ENCODE measurements at places on chromosomes 12 and 14.

GRCh38 chr14:94088516-94088915, 7.4 kb downstream of the IFI27L1 start:
- DNase-seq: no peak

DNA sequence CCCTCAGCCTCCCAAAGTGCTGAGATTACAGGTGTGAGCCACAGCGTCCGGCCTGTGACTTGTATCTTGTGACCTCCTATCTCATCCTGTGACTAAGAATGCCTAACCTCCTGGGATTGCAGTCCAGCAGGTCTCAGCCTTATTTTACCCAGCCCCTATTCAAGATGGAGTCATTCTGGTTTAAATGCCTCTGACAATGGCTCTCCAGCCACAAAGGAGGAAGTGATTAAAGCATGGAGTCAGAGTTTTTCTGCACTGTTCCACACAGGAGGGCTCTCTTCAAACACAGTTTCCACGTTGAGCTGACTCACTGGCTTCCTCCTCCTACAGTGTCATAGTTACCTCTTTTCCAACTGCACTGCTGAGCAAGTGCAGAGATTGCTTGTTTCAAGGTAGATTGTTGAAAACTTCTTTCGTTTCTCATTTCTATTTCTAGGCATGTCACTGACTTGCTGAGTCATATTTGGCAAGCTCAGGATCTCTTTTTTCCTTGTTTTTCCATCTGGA, 383.8 kb downstream of the PCNX1 start:
- no peak for DNase-seq

DNA sequence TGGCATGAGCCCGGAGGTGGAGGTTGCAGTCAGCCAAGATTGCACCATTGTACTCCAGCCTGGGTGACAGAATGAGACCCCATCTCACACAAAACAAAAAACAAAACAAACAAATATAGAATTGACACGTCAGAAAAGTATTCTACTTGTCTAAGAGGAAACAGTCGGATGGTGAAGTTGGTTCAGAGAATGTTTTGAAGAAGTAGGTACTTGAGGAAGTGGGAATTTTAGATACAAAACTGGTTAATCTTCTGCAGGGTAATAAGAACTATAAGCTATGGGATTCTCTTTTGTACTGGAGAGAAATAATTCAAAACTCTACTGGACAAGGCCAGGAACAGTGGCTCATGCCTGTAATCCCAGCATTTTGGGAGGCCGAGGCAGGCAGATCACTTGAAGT, 14.6 kb upstream of the TCTN1 start:
- DNase-seq: no peak

GRCh38 chr12:70043490-70044138, 199.6 kb upstream of the CNOT2 start:
- DNase-seq: no peak

- no peak for DNase-seq
Measured at GRCh38 chr12:123914726-123915333, 57.8 kb downstream of the CCDC92 start.

DNA sequence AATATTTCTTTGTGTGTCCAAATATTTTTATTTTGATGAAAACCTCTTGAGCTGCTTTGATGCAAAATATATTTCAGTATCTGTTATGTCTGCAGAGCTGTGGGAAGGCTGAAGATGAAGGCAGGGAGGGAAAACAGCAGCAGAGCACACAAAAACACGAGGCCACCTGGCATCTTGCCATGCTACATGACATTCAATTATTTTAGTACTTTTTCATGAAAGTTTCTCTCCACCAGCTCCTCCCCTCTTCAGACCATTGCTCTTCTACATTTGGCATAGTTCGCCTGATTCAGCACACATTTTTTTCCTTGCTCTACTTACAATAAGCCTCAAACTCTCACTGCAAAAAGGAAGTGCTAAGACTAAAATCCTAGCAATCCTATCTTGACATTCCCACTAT, 4.6 kb upstream of the ALX1 start:
- DNase-seq: no peak

DNA sequence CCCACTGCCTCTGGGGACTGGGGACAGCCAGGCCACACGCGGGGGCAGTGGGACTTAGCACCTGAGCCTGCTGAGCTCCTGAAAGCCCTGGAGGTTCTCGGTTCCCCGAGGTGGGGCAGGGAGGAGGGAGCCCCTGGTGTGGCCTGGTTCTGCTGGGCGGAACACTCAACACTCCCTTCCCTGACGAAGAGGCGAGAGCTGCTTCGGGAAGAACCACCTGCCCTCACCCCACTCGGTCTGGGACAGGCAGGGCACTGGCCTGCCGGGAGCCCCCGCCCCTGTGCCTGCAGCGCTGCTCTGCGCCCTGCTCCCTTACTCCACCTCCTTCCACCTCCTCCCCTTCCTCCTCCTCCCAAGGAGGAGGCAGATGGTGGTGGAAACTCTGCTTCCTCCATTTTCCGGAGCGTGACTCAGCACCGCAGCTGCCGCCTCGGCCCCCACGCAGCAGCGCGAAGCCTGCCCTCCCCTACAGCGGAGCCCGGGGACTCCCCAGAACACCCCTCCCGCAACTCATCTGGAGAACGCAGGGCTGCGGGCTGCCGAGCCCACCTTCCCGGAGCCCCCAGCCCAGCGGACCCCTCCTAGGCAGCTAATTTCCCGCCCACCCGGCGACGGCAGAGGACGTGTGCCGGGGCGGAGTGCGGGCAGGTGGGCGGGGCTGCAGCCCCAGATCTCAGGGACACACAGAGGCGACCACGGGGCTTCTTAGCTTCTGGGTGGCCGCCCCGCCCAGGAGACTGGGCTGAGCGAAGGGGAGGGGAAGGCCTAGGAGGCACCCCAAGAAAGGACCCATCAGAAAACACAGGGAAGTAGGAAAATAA, 11.7 kb upstream of the INF2 start:
- peak; percentile 67 for DNase-seq

GRCh38 chr14:70350078-70350477, 9.4 kb downstream of the COX16 start:
- no peak for DNase-seq

GRCh38 chr14:104650981-104651875, 38.2 kb upstream of the INF2 start:
- no peak for DNase-seq

- DNase-seq: no peak
Measured at GRCh38 chr12:57518920-57519795, 1.2 kb downstream of the DDIT3 start.

DNA sequence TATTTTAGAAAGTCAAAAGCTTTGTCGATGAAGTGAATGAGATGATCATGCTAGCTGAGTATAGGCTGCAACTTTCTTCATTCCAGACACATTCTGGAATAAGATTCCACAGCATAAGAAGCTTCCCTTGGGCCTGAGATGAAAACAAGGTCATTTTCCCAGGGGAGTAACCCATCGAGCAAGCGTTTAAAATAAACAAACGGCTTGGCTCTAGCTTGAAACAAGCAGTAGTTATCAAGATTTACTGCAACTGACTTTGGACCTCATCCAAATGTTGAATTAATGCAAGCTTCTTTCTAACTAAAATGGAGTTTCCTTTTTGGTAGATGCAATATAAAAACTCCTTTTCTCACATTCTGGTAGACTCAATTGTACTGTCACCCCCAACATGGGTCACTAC, 23.0 kb downstream of the KCNJ8 start:
- DNase-seq: no peak

DNA sequence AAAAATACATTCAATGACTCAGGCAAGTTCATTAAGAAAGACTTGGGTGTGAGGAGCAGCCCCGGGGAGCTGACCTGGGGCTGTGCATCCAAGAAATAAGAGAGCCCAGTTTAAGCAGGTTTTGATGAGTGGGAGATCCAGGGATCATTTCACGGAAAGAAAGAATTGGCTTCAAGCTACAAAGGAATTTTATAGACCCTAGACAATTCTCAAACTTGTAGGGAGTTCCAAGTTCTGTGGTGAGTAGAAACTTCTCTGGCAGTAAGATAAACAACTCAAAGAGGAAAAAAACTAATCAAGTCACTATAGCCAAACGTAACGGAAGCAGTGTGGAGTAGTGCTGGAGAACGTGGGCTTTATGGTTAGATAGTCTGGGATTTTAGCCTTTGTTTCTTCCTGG, 175.7 kb upstream of the DDHD1 start:
- DNase-seq: no peak

- no peak for DNase-seq
Measured at GRCh38 chr12:120041386-120042231, 52.6 kb downstream of the BICDL1 start.

GRCh38 chr12:87690236-87690810, 338.9 kb downstream of the C12orf50 start:
- DNase-seq: no peak

- no peak for DNase-seq
Measured at GRCh38 chr12:53195516-53196420, 11.3 kb downstream of the ITGB7 start.

DNA sequence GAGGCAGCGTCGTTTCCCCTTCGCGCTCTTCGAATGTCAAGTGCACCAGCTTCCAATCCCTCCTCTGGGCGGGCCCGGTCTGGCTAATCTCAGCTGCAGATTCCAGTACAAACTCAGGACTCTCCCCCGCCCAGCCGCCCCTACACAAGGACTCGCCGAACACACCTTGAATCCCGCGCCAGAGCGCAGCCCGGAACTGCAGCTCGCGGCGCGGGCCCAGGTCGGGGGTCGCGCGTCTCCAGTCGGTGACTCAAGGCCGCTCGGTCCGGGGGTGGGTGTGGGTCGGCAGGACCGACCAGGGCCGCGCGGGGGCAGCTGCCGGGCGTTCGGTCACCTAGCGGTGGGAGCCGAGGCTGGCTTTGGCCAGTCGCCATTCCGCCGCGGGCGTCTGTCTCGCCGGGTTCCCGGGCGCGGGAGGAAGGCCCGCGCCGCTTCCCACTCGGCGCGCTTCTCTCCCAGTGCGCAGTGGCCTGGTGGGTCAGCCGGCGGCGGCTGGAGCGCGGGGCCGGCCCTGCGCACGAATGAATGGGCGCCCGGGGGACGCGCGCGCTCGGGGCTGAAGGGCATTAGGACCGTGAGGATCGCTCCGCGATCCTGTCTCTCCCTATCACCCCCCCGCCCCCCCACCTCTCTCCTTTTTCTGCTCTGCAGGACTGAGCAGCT, at the start of gene GALNT16:
TSS of gene GALNT16 (plus strand) at position 632 of the 663 bp plus-strand sequence. CDS start 133 bp downstream, outside the sequence.
- no peak for DNase-seq

GRCh38 chr12:130929363-130929762, 24.3 kb upstream of the ADGRD1 start:
- no peak for DNase-seq

- no peak for DNase-seq
Measured at GRCh38 chr12:32397696-32398095, 1.7 kb upstream of the FGD4 start.

DNA sequence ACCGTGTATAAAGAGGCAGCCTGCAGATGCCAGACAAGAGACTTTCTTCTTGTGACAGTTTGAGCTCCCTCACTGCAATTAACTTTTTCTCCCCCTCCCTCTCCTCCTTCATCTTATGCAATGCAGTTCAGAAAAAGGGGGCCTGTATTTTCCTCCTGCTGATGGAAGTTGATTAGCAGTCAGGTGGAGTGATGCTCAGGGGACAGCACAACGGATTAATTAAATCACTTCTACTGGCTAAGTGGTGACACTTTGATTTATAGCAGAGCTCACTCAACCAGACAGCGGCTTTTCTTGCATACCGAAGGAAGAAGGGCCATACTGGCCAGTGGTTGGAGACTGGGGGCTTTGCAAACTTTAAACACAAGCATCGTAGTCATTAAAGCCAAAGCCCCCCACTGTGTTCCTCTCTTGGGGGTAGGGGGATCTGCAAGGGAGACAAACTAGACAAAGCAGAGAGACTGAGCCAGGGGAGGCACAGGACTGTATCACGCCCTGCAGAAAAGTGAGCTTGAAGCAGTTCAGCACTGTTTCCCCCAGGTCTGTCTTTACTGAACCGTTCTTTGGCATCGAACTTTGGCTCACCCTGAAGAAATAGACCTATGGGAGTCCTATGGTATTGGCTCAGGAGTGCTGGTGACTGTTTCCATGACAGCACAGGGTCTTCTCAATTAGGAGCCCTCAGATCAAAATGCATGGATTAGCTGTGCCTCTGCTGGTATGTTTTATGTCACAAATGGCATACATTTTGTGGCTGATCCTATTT, 47.7 kb downstream of the SPRING1 start:
- no peak for DNase-seq

- peak; percentile 50 for DNase-seq
Measured at GRCh38 chr12:7092229-7092985, at the start of gene C1R. Gene C1R, minus strand, starts transcription at chr12:7092445. Its CDS starts 57 bp downstream, at chr12:7092388.

DNA sequence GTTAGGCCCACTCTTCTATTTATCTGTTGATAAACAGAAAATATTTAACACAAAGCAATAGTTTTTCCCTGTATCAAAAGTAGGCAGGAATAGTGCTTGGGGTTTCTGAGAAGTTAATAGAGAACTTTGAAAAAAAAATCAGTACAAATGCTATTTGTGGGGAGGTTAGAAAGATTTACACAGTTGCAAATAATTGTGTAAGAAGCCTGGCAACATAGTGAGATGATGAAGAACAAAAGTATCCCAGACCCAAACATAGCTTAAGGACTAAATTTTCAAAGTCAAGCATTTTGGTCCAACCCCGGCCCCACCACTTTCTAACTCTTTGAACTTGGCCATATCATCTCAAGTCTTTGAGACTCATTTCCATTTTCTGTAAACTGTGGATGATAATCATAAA, 687.5 kb upstream of the TMEM132C start:
- DNase-seq: no peak

GRCh38 chr14:100827101-100828021, 1.4 kb downstream of the MEG3 start:
- DNase-seq: no peak

DNA sequence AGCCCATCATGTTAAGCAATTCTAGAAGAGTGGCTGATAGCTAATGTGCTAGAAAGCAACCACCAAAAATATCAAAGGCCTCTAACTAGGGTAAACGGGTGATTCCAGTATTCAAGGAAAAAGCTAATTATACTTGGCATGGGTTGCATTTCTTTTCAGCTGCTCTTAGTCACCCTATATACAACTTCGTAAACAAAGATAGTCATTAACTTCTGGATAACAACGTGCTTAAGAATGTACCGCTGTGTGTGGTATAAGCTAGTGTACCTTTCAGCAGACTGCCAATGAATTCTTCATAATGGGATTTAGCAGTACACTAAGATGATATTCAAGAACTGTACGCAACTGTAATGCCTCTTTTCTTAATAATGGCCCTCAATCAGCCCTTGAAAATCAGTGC, 42.2 kb upstream of the SLC6A13 start:
- no peak for DNase-seq

DNA sequence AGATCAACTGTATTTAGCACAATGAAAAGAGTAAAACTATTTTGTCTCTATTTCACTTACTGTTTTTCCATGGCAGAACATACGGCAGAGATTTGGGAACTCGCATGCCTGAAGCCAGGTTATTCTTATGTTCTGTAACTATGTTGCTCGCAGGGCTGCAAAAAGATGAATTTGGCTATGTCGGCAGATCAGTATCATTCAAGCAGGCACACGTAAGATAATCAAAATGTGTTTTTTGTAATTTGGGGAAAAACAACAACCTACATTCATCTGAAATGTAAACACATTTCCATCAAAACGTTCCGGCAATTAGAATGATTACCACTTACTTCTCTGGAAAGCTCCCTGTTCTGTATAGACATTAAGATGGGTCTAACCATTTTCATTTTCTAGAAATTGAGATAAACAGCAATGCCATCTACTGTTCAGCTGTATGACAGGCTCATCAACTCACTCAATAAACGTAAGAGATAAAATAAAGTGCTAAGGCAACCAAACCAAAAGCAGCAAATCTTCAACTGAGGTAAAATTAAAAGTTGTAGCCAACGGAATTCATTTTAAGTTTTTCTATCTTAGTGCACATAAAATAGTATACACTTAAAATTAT, 13.0 kb downstream of the GTSF1 start:
- DNase-seq: no peak
